ENCODE measurements at places on chromosomes 4 and X. TPM values are rescaled to one million over a fixed set of nuclear protein-coding genes. Genes with fewer than 3 reads are reported as not detected.
A peak's percentile ranks its signal among the peaks of the same experiment; 100 is the strongest.

OPRPN gene
- not detected for total RNA-seq

TMPRSS11B gene
- total RNA-seq: not detected

FGF2 gene
- 11.9 TPM for total RNA-seq

FRAS1 gene
- 6.8 TPM for total RNA-seq

GRCh38 chr4:95129031-95129430 lies 371.3 kb downstream of the BMPR1B start:
- no peak for DNase-seq

DNA sequence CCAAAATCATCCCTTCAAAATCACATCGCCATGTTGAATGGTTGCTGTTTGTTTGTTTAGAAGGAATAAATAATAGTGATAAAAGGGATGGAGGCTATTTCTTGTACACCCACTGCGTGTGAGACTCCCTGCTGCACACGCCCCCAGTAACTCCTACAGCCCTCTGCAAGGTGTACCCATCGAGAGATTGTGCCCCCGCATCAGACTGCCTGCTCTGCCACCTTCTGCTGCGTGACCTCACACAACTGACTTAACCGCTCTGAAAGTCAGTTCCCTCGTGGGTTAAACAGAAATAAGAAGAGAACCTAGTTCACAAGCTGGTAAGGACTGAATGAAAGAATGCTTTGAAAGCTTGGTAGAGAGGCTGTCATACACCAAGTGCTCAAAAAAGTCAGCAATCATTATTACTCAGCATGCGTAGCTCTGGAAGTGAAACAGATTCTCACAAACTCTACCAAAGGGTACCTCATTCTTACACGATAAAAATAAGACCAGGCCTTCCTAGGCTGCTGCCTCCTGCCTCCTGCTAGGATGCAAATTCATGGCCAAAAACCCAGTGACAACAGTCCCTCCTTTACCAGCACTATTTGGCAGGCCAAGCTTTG lies 147.1 kb downstream of the CPEB2 start:
- DNase-seq: no peak

DNA sequence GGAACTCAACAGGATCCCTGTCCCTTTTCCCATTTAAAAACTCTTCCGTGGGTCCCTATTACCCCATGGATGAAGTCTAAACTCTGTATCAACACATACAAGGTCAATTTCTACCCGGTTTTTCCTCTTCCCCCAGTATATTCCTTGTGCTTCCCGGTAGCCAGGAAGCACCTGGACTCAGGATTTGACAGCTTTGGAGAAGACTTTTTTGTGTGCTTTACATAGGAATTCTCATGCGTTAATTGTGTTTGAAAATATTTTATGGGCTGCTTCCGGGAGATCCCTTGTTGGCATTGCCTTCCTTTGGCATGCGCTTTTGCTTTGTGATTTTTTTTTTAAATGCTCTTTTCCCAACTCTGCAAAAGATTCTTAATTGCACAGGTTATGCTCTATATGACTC lies 7.2 kb downstream of the SMS start:
- no peak for DNase-seq

GRCh38 chr4:2604614-2605013 lies 68.2 kb downstream of the FAM193A start:
- DNase-seq: no peak

DNA sequence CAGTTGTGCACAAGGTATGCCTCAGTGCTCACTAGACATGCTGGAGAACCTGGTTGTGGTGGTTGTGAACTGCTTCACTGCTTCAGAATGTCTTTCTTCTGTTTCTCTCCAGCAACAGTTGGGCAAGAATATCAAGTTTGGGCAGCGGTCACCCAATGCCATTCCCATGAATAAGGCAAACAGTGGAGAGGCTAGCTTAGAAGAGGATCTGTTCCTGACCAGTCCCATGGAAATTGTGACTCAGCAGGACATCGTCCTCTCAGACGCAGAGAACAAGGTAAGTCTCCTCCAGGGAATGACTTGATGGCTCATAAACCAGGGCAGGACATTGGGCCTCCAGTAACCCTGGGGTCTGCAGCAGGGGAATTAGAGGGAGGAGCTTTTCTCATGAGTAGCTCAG lies 79.9 kb downstream of the AASDH start:
- no peak for DNase-seq

DNA sequence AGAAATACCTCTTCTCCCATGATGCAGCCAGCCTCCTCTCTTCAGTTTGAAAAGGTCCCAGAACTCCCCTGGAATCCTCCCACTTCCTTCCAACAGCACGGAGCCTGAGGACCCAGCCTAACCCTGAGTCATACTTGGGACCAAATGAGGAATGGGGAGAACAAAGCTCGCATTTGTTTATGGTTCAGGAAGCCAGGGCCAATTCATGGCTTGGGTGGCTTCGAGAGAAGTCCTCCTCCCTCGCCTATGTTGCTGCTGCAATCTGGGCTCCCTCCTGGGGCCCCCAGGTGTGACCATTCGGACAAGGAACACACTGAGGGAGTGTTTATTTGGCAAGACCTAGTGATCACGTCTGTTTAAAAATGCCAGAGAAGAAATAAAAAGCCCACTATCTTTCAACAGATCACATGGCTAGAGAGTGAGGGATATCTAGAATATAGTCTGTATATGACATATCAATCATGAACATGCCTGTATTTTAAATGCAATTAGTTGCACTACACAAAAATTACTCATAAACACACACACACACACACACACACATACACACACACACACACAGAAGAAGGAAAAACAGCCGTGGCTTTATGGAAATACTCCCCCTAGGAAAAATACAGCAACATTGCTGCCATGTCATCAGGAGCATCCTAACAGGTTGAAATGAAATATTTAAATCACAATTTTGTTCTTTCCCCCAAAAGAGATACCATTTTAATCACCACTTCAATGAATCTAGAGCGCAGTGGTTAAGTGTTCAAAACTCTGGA lies 155.7 kb upstream of the MAP3K15 start:
- DNase-seq: no peak

DNA sequence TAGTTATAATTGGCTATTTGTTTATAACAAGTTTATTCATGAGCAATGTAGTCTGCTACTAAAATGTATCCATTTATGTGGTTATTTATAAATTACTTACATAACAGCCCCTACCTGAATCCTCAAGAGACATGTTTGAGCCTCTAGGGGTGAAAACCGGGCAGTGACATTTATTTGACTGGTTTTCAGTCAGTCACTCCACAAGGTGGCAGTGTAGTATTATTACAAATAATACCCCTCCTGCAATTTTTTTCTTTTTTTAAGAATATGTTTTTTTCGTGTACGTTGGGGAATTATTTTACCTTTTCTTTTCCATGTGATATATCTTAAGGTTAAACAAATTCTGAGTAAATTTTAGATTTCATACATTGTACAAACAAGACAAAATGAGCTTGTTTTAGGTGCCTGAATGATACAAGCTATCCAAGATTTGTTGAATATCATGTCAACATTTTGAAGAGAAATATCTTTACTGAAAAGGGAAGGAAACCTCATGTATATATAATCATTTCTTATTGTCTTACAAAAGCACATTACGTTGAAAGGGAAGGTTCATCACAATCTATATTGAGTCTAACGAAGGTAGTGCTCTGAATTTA lies 598.7 kb upstream of the TECRL start:
- DNase-seq: no peak

GRCh38 chrX:78321809-78322208 lies 5.6 kb downstream of the CYSLTR1 start:
- DNase-seq: peak; percentile 65

Data from mucosa of gallbladder (tissue), 1 donor.